ENCODE measurements at places on chromosomes 7 and 10. TPM values are rescaled to one million over a fixed set of nuclear protein-coding genes. Genes with fewer than 3 reads are reported as not detected.
A peak's percentile ranks its signal among the peaks of the same experiment; 100 is the strongest.

GRCh38 chr10:66586073-66586472, 339.8 kb upstream of the LRRTM3 start:
- no peak for DNase-seq
- H3K4me3 ChIP-seq = no peak overlapping the region
- no peaks in the 10 kb centered on the region for H3K4me1 ChIP-seq
- no peaks in the 10 kb centered on the region for H3K36me3 ChIP-seq
- H3K27me3 ChIP-seq = no peaks in the 10 kb centered on the region
- no peak overlapping the region for H3K27ac ChIP-seq

DNA sequence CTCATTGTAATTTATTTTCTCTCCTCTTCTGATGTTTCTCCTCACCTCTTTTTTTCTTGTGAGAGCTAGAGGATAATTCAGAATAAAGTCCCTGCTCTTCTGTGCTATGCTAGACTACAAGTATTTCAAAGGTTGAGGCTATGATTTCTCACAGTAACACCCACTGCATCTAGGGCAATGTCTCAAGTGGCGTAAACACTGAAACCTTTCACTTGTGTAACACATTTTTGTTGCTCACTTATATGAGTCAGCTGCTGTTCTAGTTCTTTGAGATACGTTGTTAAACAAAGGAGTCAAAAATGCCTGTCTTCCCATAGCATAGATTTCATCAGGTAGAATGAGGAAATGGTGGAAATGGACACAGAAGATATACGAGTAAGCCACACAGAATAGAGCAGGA, 305.1 kb upstream of the PITRM1 start:
- H3K4me3 ChIP-seq = no peak overlapping the region
- H3K27me3 ChIP-seq = no peaks in the 10 kb centered on the region
- DNase-seq = no peak
- no peaks in the 10 kb centered on the region for H3K36me3 ChIP-seq
- H3K27ac ChIP-seq = no peak overlapping the region
- no peaks in the 10 kb centered on the region for H3K4me1 ChIP-seq

DNAH11 gene
- total RNA-seq = 30.0 TPM

GRCh38 chr10:103507235-103508191, 14.0 kb downstream of the NEURL1 start:
- H3K27ac ChIP-seq = no peak overlapping the region
- no peak for DNase-seq
- H3K36me3 ChIP-seq = no peaks in the 10 kb centered on the region
- H3K4me3 ChIP-seq = no peak overlapping the region

- peak; percentile 75 for DNase-seq
- H3K4me3 ChIP-seq = peak within 1 kb of the TSS; percentile 43
- peak within 1 kb of the TSS; percentile 95 for H3K27ac ChIP-seq
- no peaks in the 10 kb centered on the region for H3K36me3 ChIP-seq
- peaks cover 25% of the 10 kb centered on the region for H3K4me1 ChIP-seq
- H3K27me3 ChIP-seq = no peaks in the 10 kb centered on the region
These were observed at the start of gene RBM33 for GRCh38 chr7:155644178-155644970. Gene RBM33, plus strand, starts transcription at chr7:155644661. Its CDS starts 216 bp downstream, at chr7:155644877.

ELOVL3 gene
- total RNA-seq = 0.35 TPM

DNA sequence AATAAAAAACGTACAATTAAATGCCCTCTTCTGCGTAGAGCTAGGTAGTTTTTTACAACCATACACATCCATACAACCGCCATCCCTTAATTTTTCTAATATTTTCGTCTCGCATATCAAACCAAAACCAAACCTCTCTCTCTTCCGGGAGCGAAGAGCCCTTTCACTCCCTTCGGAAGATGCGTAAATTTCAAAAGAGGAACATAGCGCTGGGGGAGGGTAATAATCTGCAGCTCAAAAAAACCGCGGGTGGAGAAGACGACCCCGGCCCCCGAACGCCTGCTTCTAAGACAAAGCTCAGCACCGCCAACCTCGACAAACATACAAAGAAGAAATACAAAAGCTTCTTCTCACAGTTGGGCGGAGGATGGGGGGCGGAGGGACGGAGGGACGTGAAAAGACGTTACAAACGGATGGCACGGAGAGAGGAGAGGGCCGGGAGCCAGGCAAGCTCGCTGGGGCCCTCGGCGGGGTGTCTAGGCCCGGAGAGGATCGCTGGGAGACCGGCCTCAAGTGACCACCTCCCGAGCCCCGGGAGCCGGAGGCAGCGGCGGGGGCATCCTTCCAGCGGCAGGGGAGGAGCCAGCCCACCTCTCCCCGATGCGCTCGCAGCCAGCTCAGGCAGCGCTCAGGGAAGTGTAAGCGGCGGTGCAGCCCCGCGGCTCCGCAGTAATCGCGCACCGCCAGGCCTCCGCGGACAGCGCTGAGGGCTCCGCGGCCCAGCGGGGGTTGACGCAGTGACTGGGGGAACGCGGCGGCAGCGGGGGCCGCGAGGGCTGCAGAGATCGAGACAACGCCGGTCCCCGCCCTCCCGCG, 851 bp downstream of the MKRN1 start:
- H3K27ac ChIP-seq = peak overlapping the region; percentile 97
- no peaks in the 10 kb centered on the region for H3K27me3 ChIP-seq
- H3K4me1 ChIP-seq = peaks cover 10% of the 10 kb centered on the region
- H3K36me3 ChIP-seq = no peaks in the 10 kb centered on the region
- H3K4me3 ChIP-seq = peak overlapping the region; percentile 97
- peak; percentile 40 for DNase-seq

GRCh38 chr7:105885387-105886111, 9.2 kb upstream of the ATXN7L1 start:
- no peaks in the 10 kb centered on the region for H3K27me3 ChIP-seq
- no peaks in the 10 kb centered on the region for H3K36me3 ChIP-seq
- peak; percentile 24 for DNase-seq
- no peak overlapping the region for H3K4me3 ChIP-seq

GRCh38 chr7:70776627-70777101, 355.3 kb upstream of the GALNT17 start:
- H3K27ac ChIP-seq = no peak overlapping the region
- no peaks in the 10 kb centered on the region for H3K4me1 ChIP-seq
- DNase-seq = peak; percentile 31
- H3K27me3 ChIP-seq = no peaks in the 10 kb centered on the region
- no peak overlapping the region for H3K4me3 ChIP-seq
- H3K36me3 ChIP-seq = no peaks in the 10 kb centered on the region

- H3K4me3 ChIP-seq = no peak overlapping the region
- peaks cover 7% of the 10 kb centered on the region for H3K4me1 ChIP-seq
- H3K27ac ChIP-seq = no peak overlapping the region
- no peak for DNase-seq
- no peaks in the 10 kb centered on the region for H3K27me3 ChIP-seq
These were observed 5.2 kb upstream of the XPNPEP1 start for GRCh38 chr10:109928475-109928891.

TLX1 gene
- not detected for total RNA-seq

DNA sequence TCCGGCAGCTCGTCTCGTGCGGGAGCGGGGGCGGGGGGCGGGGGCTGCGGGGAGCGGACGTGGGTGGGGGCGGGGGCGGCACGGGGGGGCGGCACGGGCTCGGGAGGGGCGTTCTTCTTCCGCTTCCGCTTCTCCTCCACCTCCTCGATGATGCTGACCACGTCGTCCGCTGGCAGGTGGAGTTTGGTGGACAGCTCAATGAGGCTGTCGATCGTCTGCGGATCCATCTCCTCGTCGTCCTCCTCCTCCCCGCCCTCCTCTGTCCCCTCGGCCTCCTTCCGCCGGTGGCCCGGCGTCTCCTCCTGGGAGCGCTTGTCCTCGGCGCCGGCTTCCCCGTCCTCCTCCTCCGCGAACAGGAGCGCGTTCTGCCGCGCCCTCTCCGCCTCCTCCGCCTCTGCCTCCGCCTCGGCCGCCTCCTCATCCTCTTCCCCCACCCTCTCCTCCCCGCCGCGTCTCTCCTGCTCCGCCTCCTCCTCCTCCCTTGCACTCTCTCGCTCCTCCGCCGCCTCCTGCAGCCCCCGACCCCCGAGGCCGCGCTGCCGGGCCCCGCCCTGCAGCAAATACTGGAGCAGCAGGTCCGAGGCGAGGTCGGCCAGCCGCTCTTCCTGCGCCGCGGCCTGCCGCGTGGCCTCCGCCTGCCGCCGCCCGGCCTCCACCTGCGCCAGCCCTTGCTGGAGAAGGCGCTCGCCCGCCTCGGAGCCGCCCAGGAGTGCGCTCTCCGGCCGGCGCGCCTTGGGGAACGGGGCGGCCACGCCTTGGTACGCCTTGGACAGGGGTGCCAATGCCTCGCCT, 1.9 kb downstream of the VGF start:
- H3K4me3 ChIP-seq = no peak overlapping the region
- no peak for DNase-seq
- H3K4me1 ChIP-seq = peaks cover 12% of the 10 kb centered on the region
- no peak overlapping the region for H3K27ac ChIP-seq
- peaks cover 17% of the 10 kb centered on the region for H3K27me3 ChIP-seq
- H3K36me3 ChIP-seq = peaks cover 7% of the 10 kb centered on the region

DNA sequence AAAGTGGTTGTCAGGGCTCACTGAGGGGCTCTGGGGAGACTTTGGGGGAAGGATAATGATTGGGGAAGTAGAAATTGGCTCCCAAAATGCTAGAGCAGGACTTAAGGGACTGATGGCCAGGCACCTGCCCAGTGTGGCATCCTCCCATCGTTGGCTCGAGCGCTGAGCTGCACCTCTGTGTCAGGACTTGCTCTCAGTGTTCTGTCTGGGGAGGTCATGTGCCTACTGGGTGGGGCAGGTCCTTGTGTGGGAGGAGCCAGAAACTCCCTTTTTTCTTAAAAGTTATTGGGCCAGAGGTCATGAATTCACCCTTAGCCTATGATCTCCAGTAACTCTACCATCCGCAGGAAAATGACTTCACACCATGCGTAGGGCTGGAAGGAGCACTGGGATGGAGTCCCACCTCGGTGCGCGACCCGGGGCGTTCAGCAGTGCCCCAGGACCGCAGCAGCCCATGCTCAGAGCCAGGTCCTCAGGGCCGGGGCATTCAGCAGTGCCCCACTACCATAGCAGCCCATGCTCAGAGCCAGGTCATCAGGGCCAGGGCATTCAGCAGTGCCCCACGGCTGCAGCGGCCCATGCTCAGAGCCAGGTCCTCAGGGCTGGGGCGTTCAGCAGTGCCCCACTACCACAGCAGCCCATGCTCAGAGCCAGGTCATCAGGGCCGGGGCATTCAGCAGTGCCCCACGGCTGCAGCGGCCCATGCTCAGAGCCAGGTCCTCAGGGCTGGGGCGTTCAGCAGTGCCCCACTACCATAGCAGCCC, 221.9 kb downstream of the EBF3 start:
- DNase-seq = no peak
- H3K4me1 ChIP-seq = no peaks in the 10 kb centered on the region
- no peak overlapping the region for H3K27ac ChIP-seq
- H3K4me3 ChIP-seq = no peak overlapping the region
- no peaks in the 10 kb centered on the region for H3K36me3 ChIP-seq

DNA sequence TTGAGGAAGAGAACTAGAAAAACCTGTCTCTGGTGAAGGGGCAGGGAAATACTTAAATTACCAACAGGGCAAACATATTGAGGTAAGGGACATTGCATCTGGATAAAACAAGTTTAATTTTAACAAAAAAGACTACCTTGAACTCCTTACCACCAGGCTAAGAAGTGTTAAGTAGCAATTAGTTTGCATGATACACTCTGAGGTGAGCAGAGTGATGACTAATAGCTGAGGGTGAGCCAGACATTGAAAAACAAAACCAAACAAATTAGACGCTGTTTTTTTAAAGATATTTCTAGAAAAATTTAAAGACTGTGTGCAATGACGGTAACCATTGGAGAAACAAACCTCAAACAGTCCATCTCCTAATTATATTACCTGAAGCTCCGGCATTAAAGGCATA, 105.9 kb downstream of the ANKRD7 start:
- H3K27ac ChIP-seq = no peak overlapping the region
- no peaks in the 10 kb centered on the region for H3K27me3 ChIP-seq
- DNase-seq = no peak

- no peaks in the 10 kb centered on the region for H3K27me3 ChIP-seq
- no peak overlapping the region for H3K4me3 ChIP-seq
- H3K27ac ChIP-seq = no peak overlapping the region
- DNase-seq = no peak
- H3K36me3 ChIP-seq = no peaks in the 10 kb centered on the region
These were observed 1179.5 kb upstream of the C7orf33 start for GRCh38 chr7:147411096-147411495.

- no peak overlapping the region for H3K4me3 ChIP-seq
- H3K27ac ChIP-seq = no peak overlapping the region
- no peaks in the 10 kb centered on the region for H3K4me1 ChIP-seq
- DNase-seq = no peak
- no peaks in the 10 kb centered on the region for H3K36me3 ChIP-seq
These were observed 89.1 kb downstream of the SEMA3E start for GRCh38 chr7:83559887-83560286.

CNPY1 gene
- not detected for total RNA-seq

DNA sequence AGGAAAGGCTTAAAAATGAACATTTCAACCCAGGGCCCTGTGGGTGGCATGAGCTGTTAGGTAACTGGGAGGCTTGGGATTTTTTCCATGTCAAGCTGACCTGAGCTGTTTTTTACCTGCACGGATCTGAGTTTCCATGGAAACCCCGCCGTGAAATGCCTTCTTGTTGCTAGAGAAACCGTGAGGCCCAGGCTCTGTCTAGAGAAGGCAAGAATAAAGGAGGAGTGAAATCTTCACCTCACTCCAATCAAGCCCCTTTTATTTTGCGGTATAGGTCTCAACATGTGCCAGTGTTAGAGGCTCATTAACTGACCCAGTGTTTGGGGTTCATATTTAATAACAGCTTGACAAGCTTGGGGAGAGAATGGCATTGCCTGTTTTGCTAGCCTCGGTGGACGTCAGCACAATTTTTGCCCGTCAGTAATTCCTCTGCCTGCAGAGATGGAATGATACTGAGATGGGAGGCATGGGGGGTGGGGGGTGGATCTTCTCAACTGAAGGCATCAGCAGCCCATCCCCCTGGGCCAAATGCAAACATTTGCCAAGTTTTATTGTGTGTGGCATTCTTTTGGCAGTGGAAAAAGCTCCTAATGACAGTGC, 48.9 kb upstream of the PDCD4 start:
- peaks cover 18% of the 10 kb centered on the region for H3K4me1 ChIP-seq
- no peak overlapping the region for H3K4me3 ChIP-seq
- H3K36me3 ChIP-seq = no peaks in the 10 kb centered on the region
- DNase-seq = peak; percentile 71
- H3K27me3 ChIP-seq = no peaks in the 10 kb centered on the region

CPA5 gene
- total RNA-seq = not detected

- H3K36me3 ChIP-seq = no peaks in the 10 kb centered on the region
- H3K4me3 ChIP-seq = no peak overlapping the region
- H3K27ac ChIP-seq = no peak overlapping the region
- H3K27me3 ChIP-seq = no peaks in the 10 kb centered on the region
- no peak for DNase-seq
- H3K4me1 ChIP-seq = no peaks in the 10 kb centered on the region
These were observed 511.2 kb upstream of the KCND2 start for GRCh38 chr7:119761776-119762175.

- no peak for DNase-seq
- H3K36me3 ChIP-seq = no peaks in the 10 kb centered on the region
- no peaks in the 10 kb centered on the region for H3K27me3 ChIP-seq
- no peaks in the 10 kb centered on the region for H3K4me1 ChIP-seq
- no peak overlapping the region for H3K27ac ChIP-seq
These were observed 97.1 kb downstream of the CREB5 start for GRCh38 chr7:28509251-28510025.

GRCh38 chr7:92276460-92276864, 30.7 kb downstream of the ANKIB1 start:
- H3K27ac ChIP-seq = no peak overlapping the region
- H3K4me1 ChIP-seq = no peaks in the 10 kb centered on the region
- no peaks in the 10 kb centered on the region for H3K27me3 ChIP-seq
